ENCODE measurements at places on chromosomes 16 and 17.
A peak's percentile ranks its signal among the peaks of the same experiment; 100 is the strongest.

GRCh38 chr16:66364959-66365306 is 1.6 kb upstream of the CDH5 start:
- DNase-seq = no peak

- DNase-seq = peak; percentile 94
Observed at GRCh38 chr16:81797443-81797842, 18.4 kb downstream of the PLCG2 start.

DNA sequence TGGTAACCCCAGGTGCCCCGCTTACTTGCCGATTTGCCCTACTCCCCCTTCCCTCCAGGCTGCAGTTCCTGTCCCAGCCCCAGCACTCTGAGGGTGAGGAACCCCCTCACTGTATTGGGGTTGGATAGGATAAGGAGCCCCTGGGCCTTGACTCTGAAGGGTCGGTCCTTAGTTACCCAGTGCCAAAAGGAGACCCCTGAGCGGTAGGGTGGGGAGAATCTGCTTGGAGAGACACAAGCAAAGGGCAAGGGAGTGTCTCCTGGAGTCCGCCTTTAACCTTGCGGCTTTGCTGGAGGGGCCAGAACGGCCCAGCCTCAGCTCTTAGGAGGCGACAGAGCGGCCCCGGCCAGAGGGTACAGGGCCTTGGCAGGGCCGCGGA is 13.0 kb downstream of the CARD14 start:
- no peak for DNase-seq

GRCh38 chr16:3745751-3746355 is 28.5 kb upstream of the TRAP1 start:
- DNase-seq = no peak

- peak; percentile 66 for DNase-seq
Observed at GRCh38 chr16:57324749-57325148, 33.8 kb upstream of the CCL22 start.

DNA sequence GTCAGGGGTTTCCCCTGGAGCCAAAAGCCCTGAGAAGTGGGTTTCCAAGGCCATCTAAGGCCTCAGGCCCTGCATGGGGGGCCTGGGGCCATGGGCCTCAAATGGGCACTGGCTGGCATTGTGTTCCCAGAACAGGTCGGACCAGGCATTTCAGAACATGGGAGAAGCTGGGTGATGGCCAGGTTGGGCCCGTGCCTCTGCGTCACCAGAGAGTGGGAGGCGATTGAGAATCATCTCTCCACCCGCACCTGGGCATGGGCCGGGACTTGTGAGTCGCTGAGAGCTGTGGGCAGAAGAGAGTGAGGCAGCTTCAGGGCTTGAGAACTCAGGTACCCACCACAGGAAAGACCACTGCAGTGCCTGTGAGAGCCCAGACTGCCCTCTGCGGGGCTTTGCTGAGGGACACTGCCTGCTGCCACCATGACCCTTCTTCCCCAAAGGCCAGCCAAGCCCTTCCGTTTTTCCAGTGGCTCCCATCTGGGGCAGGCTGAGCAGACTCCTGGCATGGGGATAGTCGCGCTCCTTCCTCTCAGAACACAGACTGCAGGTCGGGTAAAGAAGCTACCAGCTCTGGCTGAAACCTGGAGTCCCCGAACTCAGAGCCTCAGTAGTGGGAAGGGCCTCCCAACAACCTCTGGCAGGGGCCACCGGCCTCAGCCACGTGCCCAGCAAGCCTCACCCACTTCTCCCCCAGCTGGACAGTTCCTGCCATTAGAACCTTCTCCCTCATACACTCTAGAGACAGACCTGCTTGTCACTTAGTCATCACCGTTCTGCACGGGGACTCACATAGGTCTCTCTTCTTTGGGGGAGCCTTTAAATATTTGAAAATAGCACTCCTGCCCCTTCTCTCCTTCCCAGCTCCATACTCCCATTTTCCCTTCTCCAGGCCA is 1.6 kb downstream of the RAB11FIP4 start:
- no peak for DNase-seq

GRCh38 chr16:57265850-57266530 is 18.5 kb downstream of the PLLP start:
- no peak for DNase-seq

- DNase-seq = no peak
Observed at GRCh38 chr16:75247249-75247648, 4.2 kb downstream of the BCAR1 start.
